ENCODE measurements at places on chromosomes 4 and X.

GRCh38 chr4:100494166-100494565 lies 23.7 kb downstream of the EMCN start:
- DNase-seq = no peak

DNA sequence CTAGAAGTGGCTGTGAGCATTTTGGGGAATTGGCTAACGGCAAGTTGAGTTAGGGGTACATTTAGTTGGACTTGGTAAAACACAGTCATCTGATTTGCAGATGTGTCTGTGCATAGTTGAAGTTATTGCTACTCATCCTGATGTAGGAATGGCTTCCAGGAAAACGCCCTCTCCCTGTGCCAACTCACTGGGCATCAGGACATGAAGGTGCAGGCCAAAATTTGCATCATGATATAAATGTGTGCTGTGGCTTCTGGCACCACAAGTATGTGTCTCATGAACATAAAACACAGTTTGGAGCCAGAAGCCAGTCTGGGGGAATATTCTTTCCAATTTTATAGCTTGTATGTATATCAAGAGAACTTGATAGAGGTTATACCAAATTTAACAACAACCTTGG lies 54.2 kb upstream of the CBR4 start:
- no peak for DNase-seq

GRCh38 chr4:79358438-79358837 lies 32.6 kb upstream of the NAA11 start:
- DNase-seq = no peak

DNA sequence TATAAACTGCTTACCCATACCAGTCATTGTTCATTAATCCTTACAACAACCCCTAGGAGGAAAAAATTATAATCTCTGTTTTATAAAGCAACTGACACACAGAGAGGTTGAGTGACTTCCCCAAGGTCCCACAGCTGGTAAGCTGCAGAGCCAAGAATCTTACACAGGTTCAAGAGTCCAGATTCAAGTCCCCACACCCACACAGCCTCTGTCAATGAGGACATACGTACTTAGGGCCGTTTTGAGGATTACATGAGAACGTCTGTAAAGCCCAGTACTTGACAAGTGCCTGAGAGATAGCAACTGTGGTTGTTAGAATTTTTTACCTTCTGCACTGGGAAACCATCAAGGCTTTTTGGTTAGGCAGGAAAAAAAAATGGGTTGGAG lies 556 bp upstream of the SLC25A43 start:
- DNase-seq = no peak

GRCh38 chr4:23388699-23389395 lies 501.0 kb downstream of the PPARGC1A start:
- DNase-seq = no peak

- DNase-seq = no peak
Measured at GRCh38 chr4:186104114-186104889, at the start of gene FAM149A. Gene FAM149A (plus strand): TSS chr4:186104704.

- no peak for DNase-seq
Measured at GRCh38 chr4:105714071-105714521, 5.5 kb downstream of the GSTCD start.

DNA sequence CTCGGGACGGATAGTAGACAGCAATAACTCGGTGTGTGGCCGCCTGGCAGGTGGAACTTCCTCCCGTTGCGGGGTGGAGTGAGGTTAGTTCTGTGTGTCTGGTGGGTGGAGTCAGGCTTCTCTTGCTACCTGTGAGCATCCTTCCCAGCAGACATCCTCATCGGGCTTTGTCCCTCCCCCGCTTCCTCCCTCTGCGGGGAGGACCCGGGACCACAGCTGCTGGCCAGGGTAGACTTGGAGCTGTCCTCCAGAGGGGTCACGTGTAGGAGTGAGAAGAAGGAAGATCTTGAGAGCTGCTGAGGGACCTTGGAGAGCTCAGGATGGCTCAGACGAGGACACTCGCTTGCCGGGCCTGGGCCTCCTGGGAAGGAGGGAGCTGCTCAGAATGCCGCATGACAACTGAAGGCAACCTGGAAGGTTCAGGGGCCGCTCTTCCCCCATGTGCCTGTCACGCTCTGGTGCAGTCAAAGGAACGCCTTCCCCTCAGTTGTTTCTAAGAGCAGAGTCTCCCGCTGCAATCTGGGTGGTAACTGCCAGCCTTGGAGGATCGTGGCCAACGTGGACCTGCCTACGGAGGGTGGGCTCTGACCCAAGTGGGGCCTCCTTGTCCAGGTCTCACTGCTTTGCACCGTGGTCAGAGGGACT lies 5.7 kb upstream of the MSANTD1 start:
- no peak for DNase-seq

DNA sequence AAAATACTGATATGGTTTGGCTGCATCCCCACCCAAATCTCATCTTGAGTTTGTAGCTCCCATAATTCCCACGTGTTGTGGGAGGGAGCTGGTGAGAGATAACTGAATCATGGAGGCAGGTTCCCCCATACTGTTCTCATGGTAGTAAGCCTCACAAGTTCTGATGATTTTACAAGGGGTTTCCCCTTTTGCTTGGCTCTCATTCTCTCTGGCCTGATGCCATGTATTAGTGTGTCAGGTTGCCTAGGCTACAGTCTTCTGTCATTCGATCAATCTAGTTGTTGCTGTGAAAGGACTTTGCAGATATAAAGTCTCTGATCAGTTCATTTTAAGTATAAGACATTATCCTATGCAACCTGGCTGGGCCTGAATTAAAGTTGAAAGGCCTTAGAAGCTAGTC lies 209.3 kb upstream of the MAOA start:
- no peak for DNase-seq

GRCh38 chrX:54708404-54708803 lies 89.7 kb downstream of the ITIH6 start:
- no peak for DNase-seq

DNA sequence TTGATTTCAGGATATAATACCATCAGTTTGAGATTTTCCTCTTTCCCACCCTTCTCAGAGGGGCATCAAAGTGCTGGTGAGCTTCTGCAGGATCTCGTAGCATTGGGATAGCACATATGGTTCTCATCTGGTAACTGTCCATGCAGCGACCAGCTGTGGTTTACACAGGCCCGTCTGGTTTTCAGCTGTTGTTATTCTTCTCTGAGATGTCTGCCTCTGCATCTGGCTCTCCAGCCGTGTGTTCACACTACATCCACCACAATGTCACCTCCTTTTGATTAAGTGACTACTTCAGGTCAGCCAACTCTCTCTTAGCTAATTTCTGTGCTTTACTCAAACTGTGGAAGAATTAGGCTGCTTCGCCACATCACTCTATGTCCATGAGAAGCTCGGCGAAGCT lies 676.7 kb upstream of the TENM3 start:
- no peak for DNase-seq

DNA sequence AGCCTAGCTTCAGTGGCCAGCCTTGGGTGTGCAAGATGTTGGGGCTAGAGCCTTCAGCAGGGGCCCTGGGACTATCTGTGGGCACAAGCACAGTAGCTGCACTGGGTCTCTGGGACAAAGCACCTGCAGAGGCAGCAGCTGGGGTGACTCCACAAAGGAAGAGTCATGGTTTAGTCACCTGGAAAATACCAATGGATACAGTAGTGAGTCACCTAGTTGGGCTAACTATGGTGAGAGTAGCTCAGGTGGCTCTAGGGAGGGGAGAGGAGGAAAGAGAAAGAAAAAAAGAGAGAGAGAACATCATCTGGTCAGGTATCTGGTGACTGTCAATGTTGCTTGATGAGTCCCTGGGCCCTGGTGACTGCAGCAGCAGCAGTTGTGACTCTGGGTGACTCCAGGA lies 72.9 kb upstream of the SPIN4 start:
- DNase-seq = no peak

GRCh38 chrX:18931972-18932371 lies 51.9 kb downstream of the PHKA2 start:
- DNase-seq = no peak

GRCh38 chr4:179415847-179416223 lies 1973.6 kb upstream of the AGA start:
- no peak for DNase-seq

GRCh38 chr4:101282076-101282844 lies 65.1 kb downstream of the PPP3CA start:
- DNase-seq = no peak

DNA sequence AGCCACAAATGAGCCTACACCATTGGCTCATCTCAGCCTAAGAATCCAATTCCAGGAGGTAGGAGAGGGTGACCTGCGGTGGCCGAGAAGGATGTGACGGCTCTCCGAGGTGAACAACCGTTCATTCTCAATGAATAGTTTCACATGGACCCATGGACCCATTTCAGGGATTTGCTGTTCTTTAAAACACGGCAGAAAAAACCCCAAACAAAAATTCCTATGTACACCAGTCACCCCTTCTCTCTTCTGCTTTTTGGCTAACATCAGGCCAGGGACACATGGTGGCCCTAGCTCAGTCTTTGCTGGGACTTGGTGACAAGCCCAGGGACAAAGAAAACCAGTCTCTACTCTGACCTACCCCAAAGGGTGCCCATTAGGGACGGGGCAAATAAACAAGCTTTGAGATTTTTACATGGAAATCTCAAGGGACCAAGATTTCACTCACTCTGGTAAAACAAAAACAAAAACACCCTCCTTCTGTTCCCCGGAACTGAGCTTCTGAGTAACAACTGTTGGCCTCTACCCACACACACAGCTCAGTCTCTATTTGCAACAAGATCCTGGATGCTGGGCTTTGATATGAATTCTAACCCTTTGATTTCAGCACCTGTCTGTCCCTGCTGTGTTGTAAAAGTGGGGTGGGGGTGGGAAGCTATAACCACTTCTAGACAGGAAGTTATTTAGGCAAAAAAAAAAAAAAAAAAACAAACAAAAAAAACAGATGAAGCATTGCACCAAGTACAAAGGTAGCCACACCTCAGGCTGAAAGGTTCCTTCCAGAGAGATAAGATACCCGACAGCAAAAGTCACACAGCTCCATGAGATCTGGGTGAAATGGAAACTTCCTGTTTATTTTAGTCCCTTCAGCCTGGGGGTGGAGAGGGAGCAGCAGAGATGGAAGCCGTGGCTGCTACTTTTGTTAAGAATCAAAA lies 49.0 kb downstream of the DDX3X start:
- no peak for DNase-seq
